T-helper 17 cell (primary cell): ENCODE measurements at places on chromosomes 6 and 20.

GRCh38 chr20:42613076-42613475 lies 576.6 kb downstream of the PTPRT start:
- no peak for DNase-seq

- no peak for DNase-seq
These were observed 175.5 kb downstream of the EYA2 start for GRCh38 chr20:47070176-47070575.

GRCh38 chr6:139855671-139856311 lies 481.3 kb upstream of the CITED2 start:
- no peak for DNase-seq

GRCh38 chr20:62007127-62007647 lies 58.5 kb downstream of the TAF4 start:
- DNase-seq = no peak

GRCh38 chr6:136696238-136696637 lies 96.0 kb downstream of the MAP3K5 start:
- no peak for DNase-seq

- DNase-seq = no peak
These were observed 37.0 kb upstream of the XRN2 start for GRCh38 chr20:21266191-21266536.
